Right forelimb (tissue), 1 donor: ENCODE measurements at places on chromosomes 2 and 18.

DNA sequence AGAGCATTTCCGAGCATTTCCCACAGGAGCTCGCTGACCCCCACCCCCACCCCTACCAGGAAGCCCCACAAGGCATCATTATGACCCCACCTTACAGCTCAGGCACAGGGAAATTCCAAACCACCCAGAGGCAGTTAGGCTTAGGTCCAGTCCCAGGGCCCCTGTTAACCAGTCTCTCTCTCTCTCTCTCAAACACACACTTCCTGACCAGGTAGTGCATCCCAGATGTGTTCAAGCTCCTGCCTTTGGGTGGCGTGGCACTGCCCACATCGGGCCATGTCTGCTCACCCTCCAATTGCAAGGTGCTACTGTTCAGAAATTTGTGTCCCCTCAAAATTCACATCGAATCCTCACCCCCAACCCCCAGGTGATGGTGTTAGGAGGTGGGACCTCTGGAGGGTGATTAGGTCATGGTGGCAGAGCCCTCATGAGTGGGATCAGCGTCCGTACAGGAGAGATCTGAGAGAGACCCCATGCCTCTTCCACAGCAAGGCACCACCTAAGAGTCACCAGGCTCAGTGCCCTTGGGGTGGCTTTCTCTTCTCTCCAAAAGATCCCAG, 8.8 kb downstream of the COPS9 start:
- peak; percentile 25 for DNase-seq

DNA sequence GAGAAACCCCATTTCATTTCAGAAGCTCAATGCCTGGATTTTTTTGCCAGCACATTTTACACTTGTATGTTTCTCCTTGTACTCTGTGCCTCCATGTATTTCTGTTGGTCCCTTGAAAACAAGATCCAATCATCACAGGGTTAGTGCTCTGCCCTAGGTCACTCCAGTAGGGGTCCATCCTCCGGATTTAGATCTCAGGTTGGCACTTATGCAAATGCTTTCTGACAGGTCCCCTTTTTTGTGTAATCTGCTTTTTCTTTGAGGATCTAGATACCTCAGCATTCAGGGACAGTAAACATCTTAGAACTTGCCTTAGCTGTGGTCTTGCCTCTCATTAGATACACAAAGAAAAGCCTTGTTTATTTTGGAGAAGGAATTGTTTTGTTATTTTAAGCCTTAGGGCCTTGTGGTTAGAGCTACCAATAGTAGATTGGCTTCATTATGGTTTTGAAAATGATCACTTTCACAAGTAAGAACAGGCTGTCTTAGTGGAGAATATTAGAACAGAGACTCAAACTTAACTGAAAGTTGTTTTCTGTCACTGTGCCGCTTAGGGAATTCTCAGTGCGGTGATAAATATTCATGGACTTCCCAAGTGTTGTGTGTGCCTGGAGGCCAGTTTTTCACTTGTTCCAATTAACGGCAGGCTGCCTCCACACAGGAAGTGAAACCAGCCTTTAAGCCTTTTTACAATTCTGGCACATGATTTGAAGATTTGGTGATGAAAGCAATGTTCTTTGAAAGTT, 7.8 kb downstream of the MERTK start:
- no peak for DNase-seq

GRCh38 chr2:234593636-234594035, 96.8 kb upstream of the ARL4C start:
- no peak for DNase-seq

DNA sequence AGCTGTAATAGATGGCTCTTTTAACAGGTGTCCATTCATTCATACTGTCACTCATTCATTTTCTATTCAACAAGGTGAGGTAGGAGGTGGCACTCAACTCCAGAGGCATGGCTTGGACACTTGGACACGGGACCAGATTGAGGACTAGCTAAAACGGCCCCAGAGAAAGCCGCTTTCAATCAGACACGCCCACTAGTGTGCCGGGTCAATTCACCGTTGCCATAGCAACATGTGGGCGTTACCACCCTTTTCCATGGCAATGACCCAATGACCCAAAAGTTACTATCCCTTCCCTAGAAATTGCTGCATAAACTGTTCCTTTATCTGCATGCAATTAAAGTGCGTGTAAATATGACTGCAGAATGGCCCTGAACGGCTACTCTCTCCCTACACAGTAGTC, 49.2 kb upstream of the LGALSL start:
- DNase-seq = peak; percentile 59

DNA sequence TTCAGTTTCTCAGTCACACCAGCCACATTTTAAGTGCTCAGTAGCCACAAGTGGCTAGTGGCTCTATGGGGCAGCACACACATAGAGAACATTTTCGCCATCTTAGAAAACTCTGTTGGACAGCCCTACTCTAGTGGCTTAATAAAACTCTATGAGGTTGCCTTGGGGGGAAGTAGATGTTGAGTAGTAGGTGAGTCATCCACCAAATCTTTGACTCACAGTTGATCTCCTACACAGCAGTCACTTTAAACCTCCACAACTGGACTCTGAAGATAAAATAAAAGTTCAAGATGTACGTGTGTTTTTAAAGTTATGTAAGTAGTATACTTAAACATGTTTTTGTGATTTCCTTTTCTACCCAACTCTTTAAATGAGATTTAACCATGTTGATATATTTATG, 379.0 kb downstream of the SETBP1 start:
- no peak for DNase-seq

DNA sequence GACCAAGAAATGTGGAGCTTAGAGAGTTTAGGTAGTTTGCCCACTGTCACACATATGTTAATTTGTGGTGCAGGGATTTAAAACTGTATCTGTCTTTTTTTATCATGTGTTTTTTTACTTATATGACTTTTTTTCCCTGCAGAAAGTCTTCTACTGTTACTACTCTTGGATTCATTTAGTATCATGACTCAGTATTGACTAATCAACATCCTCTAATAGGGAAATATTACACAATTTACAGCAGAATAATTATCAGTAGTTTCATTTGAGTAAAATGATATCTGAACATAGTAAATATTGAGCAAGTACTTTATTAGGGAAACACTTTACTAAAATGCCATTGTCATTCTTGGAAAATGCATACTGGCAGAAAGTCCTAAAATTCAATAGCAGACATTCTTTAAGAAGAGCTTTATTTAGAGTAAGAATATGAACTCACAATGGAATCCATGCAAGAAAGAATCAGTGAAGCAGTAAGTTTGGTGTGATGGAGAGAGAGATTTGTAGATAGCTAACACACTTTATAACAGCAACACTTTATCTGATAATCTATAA, 425.9 kb upstream of the SLC8A1 start:
- DNase-seq = no peak

DNA sequence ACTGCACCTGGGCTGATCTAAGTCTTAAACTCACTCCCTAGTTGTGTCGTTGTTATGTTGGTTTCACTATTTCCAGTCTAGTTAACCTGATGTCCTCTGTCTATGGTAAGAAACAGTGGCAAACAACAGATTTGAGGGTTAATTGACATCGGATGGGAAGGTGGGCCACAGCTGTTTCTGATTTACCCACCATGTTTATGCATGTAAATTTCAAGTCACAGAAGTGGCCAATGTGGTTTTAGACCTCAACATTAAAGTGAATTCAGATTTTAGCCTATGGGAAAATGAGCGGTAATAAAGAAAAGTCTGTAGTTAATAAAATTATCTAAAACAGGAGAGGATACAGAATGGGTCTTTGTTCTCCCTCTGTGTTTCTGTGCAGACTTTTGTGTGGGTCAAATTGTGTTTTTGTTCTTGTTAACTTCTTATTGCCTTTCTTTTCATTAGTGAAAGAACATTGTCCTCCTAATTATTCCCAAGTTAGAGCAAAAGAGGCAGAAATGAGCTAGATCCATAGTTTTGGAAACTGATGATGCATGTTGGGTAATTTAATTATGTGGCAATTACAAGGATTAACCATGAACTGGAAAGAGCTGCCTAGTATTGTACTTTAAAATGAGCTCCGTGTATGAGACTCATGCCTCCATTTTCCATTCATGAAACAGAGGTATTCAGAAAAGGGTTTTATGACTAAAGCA, 83.2 kb downstream of the LAMA3 start:
- no peak for DNase-seq

DNA sequence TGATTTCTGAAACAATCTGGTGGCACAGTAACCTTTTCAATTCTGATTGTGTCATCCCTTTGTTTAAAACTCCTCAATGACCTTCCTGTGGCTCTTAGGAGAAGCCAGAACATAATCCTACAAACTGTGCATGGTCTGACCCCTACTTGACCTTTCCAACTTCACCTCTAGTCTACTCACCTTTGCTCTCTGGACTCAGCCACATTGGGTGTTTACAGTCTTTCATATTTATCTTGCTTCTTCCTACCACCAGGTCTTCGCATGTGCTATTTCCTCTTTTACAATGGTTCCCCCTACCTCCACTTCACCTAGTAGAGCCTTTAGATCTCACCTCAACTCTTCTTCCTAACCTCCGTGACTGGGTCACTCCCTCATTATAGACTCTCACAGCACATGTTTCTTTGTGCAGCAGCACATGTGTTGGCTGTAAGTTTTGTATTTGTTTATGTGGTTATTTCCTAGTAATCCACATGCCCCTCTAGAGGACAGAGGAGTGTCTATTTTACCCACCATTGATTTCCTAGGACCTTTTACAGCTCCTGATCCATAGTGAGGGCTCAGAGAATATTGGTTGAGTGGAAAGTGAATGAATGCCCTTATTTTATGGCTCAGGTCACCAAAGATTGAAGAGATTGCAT, 320.8 kb upstream of the MEIS1 start:
- DNase-seq = no peak

GRCh38 chr2:74406035-74406434, 15.4 kb downstream of the C2orf81 start:
- no peak for DNase-seq

DNA sequence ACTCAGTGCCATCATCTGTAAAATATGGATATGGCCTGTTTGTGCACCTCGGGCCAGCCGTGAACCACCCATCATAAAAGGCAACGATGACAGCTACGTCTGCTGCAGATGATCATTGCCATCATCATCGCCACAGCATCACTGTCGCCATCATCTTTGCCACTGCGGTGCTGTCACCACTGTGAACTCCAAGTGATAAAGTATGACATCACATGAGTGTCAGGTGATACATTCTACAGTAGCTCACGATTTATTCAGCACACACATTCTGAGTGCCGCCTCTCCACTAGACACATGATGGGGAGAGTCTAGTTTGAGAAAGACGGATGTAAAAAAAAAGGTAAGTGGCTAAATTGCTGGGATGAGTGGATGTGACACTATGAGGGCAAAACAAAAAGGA, 755.4 kb upstream of the RAB6C start:
- no peak for DNase-seq

- DNase-seq = no peak
These were observed 197.3 kb upstream of the CCDC150 start for GRCh38 chr2:196442211-196442610.

DNA sequence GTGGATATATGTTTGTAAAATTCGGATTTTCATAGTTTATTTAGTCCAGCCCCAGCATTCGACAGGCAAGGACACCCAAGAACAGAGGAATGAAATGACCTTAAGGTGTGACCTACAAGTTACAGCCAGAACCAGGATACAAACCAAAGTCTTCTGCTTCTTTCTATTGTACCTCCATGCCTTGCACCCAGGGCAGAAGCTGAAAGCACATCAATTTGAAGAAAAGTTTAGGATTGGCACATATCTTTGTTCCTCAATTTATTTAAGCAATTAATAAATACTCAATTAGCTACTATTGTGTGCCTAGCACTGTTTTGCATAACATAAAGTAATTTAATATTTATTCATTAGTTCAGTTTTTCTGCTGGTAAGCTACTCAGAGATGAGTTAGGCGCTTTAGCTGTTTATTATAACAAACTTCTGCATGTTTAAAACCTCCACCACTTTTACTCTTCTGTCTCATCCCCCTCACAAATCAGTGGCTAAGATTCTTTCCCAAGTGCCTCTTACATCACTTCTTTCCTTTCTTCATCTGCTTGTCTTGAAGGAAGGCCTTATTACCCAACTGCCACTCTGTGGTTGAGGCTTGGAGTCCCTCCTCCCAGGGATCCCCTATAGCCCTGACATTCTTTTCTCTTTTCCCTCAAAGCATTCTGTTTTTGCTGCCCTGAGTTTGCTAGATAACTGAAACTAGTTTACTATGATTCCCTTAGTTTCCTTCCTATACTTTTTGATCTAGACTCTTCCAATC, 37.1 kb upstream of the DARS1 start:
- DNase-seq = no peak

GRCh38 chr2:48395658-48396057, 134.3 kb upstream of the STON1 start:
- no peak for DNase-seq

- peak; percentile 81 for DNase-seq
These were observed at the start of gene DAW1 for GRCh38 chr2:227871375-227871791. TSS of gene DAW1 (plus strand) at chr2:227871631. CDS start at chr2:227871690, 59 bp downstream.

DNA sequence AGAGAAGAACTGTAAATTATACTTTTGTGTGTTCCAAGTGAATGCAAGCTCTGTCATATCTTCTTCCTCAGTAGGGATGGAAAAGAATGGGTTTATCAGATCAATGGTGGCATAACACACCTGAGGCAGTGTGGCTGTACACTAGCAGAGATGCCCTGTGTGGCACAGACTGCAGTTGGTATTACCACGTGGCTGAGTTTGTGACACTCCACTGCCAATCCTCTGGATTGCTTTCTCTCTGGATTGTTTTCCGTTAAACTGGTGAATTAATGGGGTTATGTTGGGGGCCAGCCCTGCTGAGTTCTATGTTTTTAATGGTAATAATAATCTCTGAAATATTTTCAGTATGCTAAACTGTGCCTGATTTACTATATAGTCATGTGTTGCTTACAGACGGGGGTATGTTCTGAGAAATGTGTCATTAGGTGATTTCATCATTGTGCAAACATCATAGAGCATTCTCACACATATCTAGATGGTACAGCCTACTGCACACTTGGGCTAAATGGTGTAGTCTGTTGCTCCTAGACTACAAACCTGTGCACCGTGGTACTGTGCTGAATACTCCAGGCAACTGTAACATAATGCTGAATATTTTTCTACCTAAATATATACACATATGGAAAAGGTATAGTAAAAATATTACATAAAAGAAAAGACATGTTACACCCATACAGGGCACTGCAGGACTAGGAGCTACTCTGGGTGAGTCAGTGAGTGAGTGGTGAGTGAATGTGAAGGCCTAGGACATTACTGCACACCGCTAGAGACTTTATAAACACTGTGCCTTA, 84.7 kb upstream of the ST6GAL2 start:
- no peak for DNase-seq

DNA sequence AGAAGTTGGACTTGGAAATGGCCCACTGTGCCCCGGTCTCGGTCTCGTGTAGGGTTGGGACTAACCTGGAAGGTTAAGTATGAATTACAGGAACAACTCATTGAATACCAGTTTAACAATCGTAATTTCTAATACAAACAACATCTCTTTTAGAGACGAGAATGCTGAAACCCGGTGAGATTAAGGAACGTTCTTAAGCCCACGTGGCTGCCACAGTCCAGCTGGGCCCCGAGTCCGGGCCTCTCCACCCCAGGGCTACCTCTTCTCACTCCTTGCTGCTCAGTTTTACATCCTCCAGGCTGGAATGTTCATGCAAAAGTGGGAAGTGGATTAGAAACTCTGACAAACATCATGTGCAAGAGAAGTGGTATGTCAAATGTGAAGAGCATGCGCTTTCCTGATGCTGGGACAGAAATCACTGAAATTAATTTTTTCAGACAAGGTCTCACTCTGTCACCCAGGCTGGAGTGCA, 29.4 kb downstream of the NGEF start:
- no peak for DNase-seq
